ENCODE measurements at places on chromosomes 1 and 21. TPM values are rescaled to one million over a fixed set of nuclear protein-coding genes. Genes with fewer than 3 reads are reported as not detected.

- no peak for DNase-seq
- no peaks in the 10 kb centered on the region for H3K27me3 ChIP-seq
- H3K4me3 ChIP-seq: no peak overlapping the region
- H3K27ac ChIP-seq: no peak overlapping the region
- no peaks in the 10 kb centered on the region for H3K36me3 ChIP-seq
These were observed 9.4 kb upstream of the ELAPOR1 start for GRCh38 chr1:109104364-109105151.

DNA sequence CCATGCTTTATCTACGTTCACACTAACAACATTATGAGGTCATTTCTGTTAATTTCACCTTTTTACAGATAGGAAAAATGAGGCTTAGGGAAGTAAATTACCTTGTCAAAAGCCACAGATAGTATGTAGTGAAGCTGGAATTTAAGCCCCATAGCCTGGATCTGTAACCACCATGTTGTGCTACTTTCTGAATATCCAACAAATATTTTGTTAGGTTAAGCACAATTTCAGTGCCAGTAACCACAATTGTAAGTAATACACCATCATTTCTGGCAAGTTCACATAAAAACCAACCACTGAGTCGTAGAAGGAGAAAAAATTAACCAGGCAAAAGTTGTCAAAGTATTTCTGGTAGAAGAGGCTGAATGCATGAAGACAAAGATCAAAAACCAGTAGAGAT, 593.1 kb upstream of the CAMK1G start:
- H3K27me3 ChIP-seq: no peaks in the 10 kb centered on the region
- no peaks in the 10 kb centered on the region for H3K36me3 ChIP-seq
- H3K27ac ChIP-seq: no peak overlapping the region
- H3K4me1 ChIP-seq: peaks cover 5% of the 10 kb centered on the region
- H3K4me3 ChIP-seq: no peak overlapping the region
- no peak for DNase-seq

DNA sequence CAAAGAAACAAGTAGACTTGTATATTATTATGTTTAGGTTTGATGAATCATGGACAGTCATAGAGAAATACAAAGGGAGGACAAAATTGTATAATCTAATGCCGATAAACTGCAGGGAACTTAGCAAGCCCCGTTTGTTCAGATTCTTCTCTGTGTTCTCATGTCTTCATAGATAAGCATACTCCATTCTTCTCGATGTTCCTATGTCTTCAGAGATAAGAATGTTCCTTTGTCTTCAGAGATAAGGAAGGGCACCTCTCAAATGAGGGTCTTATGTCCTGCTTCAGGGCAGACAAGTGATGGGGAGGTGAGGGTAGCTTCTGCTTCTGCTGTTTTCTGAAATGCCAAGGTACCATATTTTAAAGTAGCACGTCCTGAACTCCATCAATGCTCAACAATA, 19.7 kb upstream of the TADA1 start:
- H3K27me3 ChIP-seq: no peaks in the 10 kb centered on the region
- DNase-seq: no peak
- H3K36me3 ChIP-seq: no peaks in the 10 kb centered on the region
- no peaks in the 10 kb centered on the region for H3K4me1 ChIP-seq

DNA sequence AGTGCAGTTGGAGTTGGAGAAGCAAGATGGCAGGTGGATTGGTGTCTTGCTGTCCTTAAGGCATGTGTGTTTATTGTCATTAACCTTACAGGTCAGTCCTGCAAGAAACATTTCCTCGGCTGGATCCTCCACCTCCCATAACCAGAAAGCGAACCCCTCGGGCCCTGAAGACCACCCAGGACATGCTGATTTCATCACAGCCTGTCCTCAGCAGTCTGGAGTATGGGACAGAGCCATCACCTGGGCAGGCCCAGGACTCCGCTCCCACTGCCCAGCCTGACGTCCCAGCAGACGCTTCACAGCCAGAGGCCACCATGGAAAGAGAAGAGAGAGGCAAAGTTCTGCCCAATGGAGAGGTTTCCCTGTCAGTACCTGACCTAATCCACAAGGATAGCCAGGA, 1.6 kb downstream of the C1orf226 start:
- DNase-seq: peak; percentile 22
- no peak overlapping the region for H3K4me3 ChIP-seq
- H3K4me1 ChIP-seq: peaks cover 2% of the 10 kb centered on the region
- no peak overlapping the region for H3K27ac ChIP-seq
- no peaks in the 10 kb centered on the region for H3K27me3 ChIP-seq

The USH2A gene
- 1.0 TPM for total RNA-seq

The GBP6 gene
- not detected for total RNA-seq

The CBS gene
- total RNA-seq: 172 TPM
